ENCODE measurements at places on chromosomes 7 and 10.

DNA sequence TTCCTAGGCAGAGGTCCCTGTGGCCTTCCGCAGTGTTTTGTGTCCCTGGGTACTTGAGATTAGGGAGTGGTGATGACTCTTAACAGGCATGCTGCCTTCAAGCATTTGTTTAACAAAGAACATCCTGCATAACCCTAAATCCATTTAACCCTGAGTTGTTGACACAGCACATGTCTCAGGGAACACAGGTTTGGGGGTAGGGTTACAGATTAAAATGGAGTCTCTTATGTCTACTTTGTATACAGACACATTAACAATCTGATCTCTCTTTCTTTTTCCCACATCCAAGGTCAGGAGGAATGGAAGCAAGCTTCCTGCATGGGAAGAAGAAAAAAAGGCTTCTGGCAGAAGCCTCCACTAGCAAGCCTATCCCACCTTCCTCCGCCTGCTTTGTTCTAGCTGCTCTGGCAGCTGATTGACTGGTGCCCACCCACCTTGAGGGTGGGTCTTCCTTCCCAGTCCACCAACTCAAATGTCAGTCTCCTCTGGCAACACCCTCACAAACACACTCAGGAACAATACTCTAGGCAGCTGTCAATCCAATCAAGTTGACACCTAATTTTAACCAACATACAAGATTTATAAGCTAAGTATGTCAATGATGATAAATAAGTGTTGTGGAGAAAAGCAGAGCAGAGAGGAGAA is 176.5 kb upstream of the CCZ1B start:
- DNase-seq = no peak

DNA sequence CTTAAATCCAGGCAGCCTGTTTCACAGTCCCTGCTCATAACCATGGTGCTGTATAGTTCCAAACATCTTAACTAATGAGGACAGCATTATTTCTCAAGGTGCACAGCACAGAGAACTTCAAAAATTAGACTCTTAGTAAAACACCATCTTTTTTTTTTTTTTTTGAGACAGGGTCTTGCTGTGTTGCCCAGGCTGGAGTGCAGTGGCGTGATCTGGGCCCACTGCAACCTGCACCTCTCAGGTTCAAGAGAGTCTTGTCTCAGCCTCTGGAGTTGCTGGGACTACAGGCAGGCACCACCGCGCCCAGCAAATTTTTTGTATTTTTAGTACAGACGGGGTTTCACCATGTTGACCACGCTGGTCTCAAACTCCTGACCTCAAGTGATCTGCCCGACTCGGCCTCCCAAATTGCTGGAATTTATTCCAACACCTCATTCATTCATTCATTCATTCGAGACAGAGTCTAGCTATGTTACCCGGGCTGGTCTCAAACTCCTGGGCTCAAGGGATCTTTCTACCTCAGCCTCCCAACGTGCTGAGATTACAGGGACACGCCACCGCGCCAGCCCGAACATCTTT is 507 bp upstream of the TMEM254 start:
- DNase-seq = no peak

DNA sequence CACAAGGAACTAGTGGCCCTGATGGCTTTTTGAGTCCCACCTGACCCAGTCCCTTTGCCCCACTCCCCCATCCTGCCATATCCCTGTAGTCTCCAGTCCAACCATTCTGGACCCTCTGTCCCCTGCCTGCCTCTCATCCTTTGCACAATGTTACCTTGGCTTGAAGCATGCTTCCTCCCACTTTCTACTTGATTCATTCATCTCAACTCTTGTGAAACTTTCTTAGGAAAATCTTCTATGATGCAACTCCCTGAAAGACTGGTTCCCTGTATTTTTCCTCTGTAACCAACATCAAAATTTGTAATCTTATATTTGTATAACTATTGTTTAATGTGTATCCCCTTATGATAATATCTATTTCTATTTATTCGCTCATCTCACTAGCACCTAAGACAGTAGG is 151.5 kb downstream of the LRRTM3 start:
- DNase-seq = no peak

- DNase-seq = no peak
Measured at GRCh38 chr10:128868481-128868880, 598.6 kb upstream of the MGMT start.

GRCh38 chr10:56881218-56881617 is 520.2 kb upstream of the ZWINT start:
- DNase-seq = no peak

- DNase-seq = peak; percentile 46
Measured at GRCh38 chr7:100476903-100477870, 1.8 kb downstream of the TSC22D4 start.

DNA sequence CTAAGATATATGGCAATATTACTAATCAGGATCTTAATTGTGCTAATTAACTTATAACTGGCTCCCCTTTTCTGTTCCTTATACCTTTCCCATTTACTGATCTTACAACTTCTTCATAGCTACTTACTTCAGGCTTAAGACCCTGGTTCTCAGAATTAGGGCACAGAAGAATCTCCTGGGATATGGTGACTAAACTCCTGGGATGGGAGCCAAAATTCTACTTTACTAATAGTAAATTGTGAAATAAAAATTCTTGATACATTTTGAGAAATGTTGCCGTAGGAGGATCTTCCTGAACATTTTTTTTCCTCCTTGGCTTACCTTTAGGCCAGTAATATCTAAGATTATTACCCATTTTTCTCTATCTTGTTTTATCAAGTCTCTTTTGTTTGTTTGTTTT is 309.5 kb downstream of the ATRNL1 start:
- DNase-seq = no peak

DNA sequence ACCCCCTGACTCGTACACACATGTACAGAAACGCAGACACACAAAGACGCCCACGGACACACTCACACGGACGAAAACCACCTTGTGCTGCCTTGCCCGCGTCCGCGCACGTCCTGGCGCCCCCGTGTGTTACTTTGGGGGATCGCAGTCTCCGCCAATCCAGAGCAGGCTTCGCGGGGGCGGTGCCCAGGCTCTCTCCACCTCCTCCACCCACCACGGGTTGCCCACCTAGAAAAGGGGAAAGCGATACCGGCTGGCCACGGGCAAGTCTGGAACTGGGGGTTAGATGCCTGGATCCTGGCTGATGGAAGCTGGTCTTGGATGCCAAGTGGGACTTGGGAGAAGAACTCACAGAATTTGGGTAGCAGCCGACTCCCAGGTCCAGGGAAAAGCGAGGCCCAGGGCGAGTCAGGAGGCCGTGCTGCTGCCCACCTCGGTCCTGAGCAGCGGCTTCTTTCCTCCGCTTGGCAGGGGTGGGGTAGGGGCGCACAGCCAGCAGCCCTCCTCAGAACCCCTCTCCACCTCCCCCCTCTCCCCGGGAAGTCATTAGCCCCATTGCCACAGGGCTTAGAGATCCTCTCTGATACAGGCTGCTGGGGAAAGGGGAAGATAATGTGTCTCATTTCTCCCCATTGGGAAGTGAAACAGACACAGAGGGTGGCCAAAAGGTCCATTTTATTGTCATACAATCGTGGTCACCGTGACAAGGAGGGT is 4.6 kb upstream of the VGF start:
- DNase-seq = peak; percentile 86

DNA sequence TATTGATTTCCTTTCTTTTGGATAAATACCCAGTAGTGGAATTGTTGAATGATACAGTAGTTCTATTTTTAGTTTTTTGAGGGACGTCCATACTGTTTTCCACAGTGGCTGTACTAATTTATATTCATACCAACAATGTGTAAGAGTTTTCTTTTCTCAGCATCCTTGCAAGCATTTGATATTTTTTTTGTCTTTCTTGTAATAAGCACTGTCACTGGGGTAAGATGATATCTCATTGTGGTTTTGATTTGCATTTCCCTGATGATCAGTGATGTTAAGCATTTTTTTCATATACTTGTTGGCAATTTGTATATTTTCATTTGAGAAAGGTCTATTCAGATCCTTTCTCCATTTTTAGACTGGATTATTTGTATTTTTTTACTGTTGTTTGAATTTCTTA is 308.7 kb downstream of the PTEN start:
- DNase-seq = no peak

- DNase-seq = no peak
Measured at GRCh38 chr10:113379091-113379490, 173.8 kb upstream of the HABP2 start.

GRCh38 chr7:40401406-40401805 is 266.6 kb downstream of the SUGCT start:
- no peak for DNase-seq

DNA sequence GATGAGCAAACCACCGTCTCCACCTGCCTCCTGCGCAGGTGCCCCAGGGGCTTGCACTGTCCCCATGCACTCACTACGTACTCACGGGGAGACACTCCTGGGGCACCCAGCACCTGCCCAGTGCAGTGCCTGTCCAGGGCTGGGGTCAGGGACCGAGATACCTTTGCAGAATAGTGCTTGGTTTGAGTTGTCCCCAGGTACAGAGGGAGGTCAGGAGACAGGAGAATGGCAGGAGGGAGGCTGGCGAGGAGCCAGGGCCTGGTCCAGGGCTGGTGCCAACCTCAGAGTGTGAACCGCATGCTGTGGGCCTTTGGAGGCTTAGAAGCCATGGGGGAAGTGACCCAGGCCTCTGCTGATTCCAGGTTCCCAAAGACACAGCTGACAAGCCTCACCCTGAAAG is 110.1 kb upstream of the GPR26 start:
- DNase-seq = no peak

DNA sequence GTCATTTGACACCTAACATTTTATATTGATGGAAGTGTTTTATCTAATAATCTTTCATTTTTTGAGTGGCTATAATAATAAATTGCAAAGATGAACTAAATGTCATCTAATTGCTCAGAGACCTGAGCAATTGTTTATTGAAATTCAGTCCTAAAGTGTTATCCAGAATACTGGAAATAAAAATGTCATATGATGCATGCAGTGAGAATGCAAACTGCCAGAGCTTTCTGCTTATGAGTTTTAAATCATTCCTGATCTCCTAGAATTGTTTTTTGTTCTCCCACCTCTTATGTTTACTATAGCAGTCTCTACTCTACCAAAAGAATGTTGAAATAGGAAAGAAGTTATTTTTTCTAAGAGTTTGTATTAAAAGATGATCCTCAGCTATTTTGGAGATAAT is 116.7 kb downstream of the FOXP2 start:
- DNase-seq = no peak

- no peak for DNase-seq
Measured at GRCh38 chr10:117546020-117546580, 3.6 kb downstream of the EMX2 start.
